Stimulated activated CD4-positive, alpha-beta T cell treated with anti-CD3 and anti-CD28 coated beads, TNF-alpha, amount 100 ng/mL, for 1 hour (primary cell): ENCODE measurements at places on chromosomes 5 and 9.

DNA sequence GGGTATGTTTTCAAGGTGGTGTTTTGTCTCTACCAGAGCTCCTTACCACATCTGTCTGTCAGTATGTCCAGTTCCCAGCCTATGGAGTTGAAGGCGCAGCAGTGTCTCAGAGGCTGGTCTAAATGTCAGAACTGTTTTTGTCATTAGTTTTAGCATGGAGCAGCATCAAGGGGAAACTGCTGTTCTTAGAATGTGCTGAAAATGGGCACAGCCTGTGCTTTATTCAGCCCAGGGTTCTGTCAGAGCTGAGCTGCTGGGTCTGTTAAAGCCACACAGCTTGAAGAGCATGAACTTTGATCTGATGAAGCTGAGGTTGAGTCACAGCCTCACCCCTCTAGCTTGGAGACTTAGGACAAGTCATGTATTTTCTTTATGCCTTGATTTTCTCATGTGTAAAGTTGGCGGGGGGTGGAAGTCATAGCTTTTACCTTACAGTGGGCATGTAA, 71.9 kb downstream of the RALGPS1 start:
- DNase-seq: no peak

DNA sequence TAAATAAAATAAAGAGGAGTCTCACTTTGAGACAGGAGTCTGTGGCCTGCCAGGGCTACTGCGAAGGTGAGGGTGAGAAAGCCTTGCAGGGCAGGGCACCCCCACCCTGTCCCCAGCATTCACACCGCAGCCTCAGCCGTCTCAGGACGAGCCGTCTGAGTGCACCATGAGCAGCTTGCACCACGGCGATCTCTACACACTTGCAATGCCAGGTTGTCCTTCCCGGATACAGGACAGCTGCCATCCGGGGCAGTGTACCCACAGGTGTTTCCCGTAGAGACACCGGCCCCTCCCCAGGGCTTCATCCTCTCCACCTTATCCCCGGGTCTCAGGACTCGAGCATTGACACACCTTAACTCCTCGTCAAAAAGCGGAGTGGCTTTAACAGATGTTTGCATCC, 43.3 kb downstream of the IRX2 start:
- DNase-seq: no peak

- no peak for DNase-seq
Observed at GRCh38 chr5:68336200-68336599, 120.6 kb downstream of the PIK3R1 start.

- DNase-seq: peak; percentile 95
Observed at GRCh38 chr5:138464388-138465260, 655 bp upstream of the EGR1 start.

DNA sequence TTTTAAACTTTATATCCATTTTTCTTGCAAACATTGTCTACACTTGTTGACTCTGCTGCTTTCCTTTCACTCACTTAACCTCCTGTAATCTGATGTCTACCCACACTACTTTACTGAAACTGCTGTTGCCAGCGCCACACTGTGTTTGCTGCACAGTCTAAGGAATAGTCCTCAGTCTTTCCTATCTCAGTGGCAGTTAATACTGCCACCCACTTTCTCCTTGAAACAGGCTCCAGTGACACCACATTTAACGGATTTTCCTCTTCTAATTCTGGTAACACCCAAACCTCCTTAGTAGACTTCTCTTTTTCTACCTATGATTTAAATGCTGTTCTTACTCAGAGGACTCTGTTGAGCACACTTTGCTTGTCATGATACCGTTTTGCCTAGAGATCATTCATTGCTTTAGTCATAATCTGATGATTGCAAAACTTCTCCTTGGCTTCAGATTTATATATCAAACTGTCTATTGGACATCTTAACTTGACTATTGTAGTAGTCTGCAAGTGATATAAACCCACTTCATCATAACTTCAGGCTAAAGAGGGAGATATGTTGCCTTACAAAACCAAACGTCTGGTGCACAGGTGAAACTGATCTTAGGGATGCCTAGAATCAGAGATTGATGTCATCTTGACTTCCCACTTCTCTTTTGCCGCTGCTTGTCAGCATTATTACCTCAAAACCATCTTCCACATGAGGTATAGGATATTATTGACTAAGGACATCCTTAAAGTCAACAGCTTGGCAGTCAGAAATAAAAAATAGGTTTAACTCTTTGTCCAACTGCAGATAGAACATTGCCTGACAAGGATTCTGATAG, 94.1 kb downstream of the CDC42SE2 start:
- peak; percentile 22 for DNase-seq

DNA sequence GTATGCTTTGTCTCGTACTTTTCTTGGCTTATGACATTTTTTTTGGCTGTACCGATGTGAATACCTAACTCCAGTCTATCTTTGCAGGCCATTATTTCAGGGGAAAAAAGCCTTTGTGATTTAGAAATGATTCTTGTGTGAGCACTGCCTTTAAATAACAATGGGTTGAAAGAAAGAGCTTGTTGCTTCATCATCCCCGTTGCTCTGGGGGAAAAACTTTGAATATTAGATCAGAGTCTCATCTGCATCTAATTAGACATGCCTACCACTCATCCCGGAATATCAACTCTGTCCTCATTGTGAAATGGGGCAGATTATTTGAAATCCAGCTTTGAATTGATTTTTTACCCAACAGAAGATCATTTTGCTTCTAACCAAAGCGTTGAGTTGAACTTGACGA, 13.5 kb downstream of the CXCL14 start:
- DNase-seq: no peak

DNA sequence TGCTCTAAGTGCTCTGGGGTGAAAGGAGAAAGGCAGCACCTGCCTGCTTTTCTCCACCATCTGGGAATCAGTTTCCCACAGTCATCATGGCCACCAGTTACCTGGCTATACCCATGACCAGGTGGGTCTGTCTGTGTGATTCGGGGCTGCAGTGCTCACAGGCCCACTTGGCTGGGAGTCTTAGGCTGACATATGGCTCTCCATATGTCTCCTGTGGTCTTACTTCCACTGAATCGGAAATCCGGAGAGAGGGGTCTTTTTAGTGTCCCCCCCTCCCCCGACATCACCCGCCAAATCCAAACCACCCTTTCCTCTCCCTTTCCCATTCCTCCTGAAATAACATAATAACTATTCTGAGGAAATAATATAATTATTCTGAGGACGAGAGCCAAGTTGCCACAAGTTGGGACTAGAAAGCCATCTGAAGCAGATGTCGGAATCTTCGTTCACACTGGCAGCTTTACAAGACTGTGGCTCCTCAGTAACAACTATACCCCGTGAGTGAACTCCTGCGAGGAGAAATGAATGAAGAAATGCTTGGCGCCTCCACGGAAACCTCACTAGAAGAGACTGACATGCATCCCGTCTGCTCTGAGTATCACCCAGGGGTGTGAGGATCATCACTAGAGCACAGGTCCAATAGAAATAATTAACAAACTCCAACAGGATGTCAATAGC, 143.4 kb downstream of the MYO10 start:
- no peak for DNase-seq

DNA sequence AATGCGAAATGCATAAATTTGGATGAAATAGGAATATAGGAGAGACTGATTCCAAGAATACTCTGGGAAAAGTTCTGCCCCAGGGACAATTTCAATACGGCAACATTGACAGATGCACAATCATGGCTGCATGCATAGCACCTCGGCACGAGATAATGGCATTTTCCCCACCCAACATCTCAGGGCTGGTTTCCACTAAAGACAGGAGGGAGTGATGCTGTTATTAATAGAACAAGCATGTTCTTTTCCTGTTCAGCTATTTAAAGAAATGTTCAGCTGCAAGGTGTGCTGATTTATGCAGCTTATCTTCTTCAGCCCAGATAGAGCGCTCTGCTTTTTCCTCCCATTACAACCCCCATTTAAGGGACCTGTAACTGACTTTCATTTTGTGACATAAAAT, 740.2 kb downstream of the TLR4 start:
- DNase-seq: no peak

GRCh38 chr5:126462239-126463014, 39.2 kb downstream of the GRAMD2B start:
- DNase-seq: no peak

- DNase-seq: no peak
Observed at GRCh38 chr5:136005476-136005875, 23.3 kb upstream of the TGFBI start.

DNA sequence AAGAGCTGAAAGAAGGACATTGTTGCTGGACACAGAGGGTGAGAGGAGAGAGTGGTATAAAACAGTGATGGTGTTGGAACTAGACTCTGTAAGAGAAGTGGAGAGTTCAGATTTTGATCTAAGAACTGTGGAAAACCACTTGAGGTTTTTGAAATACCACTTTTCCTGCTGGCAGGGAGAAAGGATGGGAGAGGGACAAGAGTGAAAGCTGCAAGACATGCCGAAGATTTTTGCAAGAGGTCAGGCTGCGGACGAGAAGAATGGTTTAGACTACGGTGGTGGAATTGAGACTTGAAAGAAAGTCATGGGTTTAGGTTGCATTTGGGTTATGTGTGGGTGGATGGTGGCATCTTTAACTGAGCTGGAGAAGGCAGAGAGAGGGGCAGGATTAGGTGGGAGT, 202.2 kb upstream of the RPS23 start:
- no peak for DNase-seq

DNA sequence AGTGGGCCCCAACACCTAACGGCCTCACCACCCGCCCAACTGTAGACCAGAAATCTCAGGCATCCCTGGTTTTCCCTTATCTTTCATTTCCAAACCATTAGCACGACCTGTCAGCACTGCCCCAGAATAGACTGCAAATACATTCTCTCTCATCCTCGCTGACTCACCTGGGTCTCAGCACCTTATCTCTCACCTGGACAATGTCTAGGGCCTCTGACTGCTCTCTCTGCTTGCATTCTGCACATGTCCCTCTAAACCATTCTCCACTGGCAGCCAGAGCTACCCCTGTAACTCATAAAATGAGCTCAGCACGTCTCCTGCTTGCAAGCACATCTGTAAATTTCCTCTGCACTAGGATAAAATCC, 12.7 kb downstream of the CKMT2 start:
- no peak for DNase-seq

GRCh38 chr5:134140530-134141201, 26.2 kb downstream of the TCF7 start:
- no peak for DNase-seq

- no peak for DNase-seq
Observed at GRCh38 chr5:169954786-169955185, 25.5 kb downstream of the INSYN2B start.

- no peak for DNase-seq
Observed at GRCh38 chr9:130411566-130411915, 33.2 kb upstream of the ASS1 start.

DNA sequence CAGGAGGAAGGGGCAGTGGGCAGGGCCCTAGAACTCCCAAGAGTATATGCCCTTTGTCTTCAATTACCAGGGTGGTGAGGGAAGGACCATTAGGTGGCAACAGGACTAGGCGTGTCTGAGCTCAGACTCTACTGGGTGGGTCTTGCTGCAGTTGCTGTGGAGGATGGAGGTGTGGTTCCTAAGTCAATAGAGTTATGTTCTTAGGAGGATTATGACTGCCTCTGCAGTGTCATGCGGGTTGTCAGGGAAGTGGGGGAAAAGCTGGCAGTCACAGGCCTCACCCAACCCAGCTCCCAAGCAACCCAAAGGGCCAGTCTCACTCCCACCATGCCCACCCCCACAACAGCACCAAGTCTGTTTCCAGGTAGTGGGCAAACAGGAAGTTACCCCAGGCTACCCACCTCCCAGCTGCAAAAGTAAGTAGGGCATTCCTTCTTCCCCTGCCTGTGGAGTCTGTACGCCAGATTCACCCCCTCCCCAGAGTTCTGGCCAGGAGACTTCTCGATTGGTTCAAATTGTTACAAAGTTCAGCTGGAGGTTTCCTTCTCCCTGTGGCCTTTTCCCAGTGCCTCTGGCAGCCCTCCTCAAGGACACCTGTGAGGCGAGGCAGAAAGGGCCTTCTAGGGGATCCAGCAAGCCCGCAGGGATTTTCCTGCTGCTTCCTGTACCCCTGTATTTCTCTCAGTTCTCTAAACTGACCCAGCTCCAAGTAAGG, 145.3 kb downstream of the HINT1 start:
- DNase-seq: no peak

GRCh38 chr9:81465468-81466011, 223.8 kb downstream of the TLE1 start:
- DNase-seq: no peak

DNA sequence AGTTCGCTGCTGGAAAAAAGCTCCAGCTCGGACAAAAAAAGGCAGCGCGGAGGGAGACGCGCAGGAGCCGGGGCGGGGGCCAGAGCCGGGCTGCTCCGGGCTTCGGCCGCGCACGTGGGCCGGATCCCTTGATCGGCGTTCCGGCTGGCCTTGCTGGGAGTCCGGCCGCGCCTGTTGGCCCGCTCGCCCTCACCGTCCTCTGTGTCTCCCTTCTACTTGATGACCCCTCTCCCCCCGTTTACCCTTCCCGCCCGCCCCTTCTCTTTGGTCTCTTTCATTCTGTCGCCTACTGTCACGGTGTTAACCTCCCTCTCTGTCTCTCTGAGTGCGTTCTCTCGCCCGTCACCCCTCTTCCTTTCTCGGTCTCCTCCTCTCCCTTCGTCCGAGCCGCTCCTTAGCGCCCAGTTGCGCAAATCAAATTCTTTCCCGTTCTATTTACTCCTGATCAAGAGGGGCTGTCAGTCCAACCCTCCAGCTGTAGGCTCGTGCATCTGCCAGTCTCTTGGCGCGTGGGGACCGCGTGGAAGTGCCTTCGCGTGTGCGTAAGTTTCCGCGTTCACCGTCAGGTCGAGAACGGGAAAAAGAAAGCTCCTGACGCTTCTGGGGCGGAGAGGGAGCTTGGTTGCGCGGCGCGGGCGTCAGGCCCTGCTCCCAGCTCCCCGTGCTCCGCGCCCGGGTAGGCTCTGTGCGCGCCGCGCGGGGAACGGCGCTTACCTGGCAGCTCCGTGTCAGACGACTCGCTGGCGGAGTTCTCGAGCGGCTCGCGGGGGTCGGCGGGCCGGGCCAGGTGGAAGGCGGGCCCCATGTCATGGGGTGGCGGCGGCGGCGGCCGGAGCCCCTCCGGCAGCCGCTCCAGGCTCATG, 798 bp downstream of the PITX1 start:
- DNase-seq: no peak

DNA sequence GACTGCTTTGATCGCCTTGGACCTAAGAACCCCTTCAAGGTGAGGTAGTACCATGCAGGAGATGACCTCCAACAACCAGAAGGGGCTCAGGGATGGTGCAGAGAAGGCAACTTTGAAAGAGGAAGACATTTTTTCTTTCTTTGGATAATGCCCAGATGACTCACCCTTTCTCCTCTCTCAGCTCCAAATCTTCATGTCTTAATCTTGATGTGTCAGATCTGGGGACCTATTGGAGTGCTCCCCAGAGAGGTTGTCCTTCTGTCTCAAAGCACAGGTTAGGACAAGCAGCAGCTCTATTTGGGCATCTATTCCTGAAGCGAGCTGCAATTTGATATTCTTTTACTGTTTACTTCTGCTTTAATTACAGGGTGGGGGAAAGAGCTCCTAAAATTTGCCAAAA, 229.9 kb upstream of the MAP3K1 start:
- no peak for DNase-seq

- DNase-seq: no peak
Observed at GRCh38 chr5:134223406-134224248, 2.2 kb downstream of the PPP2CA start.

- no peak for DNase-seq
Observed at GRCh38 chr5:10607023-10607665, 43.3 kb downstream of the ANKRD33B start.
